Stimulated activated CD8-positive, alpha-beta memory T cell treated with anti-CD3 and anti-CD28 coated beads, Interleukin-2, amount 100 ng/mL, for 1 hour (primary cell): ENCODE measurements at places on chromosomes 12 and 14.

DNA sequence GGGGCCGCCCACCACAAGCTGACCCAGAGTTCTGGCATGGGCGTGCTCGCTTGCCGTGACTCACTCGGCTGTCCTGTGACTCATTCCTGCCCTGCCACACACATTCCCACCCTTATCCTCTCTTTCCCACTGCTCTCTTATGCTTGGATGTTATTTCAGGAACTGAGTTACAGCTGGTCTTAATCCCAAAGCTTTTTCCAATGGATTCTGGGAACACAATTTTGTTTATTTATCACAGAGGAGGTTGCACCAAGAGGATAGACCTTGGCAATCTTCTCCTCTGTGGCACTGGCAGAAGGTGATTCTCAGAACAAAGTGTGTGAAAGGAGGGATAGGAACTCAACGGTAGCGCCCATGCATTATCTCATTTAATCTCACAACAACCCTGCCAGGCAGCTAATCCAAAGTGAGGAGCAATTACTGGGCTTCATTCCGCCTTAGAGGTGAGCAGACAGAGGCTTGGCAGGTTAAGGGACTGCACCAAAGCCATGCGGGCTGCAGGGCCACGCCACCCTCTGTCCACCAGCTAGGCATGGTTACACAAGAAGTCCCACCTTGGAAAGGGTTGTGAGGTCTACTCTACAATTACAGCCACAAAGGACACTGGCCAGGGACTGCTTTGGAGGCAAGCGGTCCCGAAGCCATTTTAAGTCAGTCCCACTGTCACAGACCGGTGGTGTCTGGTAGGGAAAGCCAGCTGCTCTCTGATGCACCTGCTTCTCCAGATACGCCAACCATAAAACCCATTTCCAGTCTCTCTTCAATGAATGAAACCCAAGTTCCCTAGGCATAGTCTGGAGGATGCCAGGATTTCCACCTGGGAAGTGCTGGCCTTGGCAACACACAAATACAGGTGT is 32.9 kb downstream of the SYNE3 start:
- no peak for DNase-seq

DNA sequence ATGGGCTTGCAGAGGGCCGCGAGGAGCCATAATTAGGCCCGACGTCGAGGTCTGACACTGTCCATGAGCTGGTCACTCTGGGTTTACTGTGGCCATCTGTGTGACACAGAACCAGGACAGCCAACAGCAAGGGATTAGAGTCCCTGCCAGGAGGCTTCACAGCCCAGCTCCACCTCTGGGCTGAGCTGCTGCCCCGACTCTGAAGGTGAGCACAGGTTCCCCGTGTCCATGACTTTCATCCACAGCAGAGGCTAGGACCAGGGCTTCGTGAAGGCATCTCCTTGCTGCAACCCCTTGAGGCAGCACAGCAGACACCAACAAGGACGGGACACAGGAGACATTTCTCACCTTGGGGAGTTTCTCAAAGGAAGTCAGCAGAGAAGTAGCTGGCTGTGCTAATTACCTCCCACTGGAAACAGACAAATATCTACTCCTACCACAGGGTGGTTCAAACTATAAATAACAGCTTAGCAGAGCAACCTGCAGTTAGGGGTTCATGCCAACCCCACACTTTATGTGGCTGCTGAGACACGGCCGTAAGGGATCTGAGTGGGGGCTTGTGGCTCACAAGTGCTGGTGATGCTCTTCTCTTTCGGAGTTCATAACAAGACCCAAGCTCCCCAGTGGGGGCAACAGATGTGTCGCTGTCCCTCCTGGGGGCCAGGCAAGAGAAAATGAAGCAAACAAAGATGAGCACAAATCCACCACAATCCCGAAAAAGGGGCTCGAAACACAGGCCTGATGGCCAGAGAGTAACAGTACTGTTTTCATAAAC is 29.2 kb downstream of the ZFYVE21 start:
- no peak for DNase-seq

DNA sequence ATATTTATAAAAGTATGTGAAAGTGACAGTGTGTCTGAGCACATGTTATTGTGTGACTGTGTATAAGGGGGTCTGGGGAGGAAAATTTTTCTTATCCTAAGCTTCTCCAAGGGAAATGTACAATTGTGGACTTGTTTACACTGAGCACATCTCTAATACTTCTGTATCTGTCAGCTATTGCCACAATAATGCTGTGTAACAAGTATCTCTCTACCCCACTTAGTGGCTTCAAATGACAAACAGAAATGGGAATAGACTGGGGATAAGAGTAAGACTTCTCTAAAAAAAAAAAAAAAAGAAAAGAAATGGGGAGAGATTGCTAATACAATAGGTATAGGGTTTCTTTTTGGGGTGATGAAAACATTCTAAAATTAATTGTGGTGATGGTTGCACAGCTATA is 44.3 kb upstream of the CCDC63 start:
- no peak for DNase-seq

GRCh38 chr12:74896186-74896585 is 313.5 kb downstream of the KCNC2 start:
- no peak for DNase-seq

GRCh38 chr12:123263196-123263817 is 8.3 kb downstream of the CDK2AP1 start:
- DNase-seq, result no peak

DNA sequence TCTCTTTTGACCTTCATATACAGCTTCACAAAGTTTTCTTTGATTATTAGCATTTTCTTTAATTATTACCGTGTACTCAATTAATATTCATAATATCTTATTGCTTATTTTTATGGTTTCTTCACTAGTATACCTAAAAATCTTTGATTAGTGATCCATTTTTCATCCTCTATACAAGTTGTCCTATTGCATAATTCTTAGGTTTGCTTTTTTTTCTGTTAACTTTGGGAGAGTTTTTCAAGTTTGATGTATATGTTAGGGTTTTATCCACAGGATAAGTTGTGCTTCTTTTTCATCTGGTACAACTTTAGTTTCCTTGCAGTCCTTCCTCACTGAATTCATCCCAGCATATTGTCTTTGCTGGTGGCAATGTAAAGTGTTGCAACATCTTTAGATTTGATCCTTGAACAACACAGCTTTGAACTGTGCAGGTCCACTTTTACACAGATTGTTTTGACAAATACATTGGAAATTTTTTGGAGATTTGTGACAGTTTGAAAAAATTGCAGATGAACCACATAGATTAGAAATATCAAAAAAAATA is 88.6 kb upstream of the NAV3 start:
- no peak for DNase-seq

DNA sequence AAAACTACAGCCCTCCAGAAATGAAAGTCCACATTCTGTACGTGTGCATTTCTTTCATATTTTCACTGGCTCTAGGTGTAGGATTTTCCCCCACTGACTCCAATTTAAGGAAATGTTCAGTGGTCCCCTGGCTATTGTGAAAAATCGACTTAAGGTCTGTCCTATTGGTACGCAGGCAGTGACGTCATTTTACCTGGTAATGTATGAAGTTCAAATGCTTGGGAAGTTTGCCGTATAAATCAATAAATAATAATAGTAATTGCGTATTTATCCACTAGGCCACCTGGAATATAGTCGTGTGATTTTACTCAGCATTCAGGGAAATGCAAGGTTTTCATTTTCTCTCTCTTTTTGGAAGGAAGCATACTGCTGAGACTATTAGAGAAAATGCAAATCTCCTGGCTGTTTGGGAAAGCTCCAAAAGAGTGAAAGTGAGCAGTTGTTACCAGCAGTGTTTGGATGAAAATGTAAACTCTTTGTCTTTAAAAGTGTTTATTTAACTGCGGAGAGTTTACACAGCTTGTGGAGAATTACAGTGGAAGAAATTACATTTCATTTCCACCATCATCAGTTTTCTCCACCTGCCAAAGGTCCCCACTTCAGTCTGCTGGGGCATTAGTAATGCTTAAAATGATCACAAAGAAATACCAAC is 107.0 kb downstream of the EXOC5 start:
- DNase-seq, result no peak

DNA sequence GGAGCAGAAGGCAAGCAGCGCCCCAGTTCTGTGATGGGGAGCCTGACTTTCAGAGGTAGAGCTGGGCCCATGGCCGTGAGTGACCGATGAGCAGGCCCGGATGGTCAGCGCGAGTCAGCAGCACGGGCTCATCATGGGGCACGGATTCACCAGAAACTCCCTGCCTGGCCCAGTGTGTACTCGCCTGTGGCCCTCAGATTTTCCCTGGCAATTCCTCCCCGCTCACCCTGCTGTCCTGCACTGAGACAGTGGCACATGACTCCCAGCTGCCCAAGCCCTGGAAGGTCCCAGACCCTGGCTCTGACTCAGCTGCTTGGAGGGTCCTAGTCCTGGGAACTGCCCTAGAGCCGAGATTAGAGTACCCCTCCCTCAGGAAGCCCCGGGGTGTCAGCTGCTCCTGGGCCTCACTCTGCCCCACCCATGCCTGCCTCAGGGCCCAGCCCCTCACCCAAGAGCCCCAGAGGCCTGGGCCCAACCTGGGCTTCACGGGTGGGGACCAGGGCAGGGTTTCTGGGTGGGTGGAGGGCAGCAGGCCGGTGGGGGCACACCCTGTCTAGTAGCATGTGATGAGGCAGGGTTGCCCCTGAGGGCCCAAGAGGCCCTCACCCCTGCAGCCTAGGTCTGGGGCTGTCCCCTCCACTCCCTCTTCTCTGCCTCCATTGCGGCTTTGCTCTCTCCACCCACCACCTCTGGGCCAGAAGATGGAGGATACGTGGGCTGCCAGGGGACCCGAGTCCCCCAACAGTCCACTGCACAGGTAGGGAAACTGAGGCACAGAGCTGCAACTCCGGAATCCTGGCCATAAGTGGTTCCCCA is 8.4 kb downstream of the TRMT61A start:
- no peak for DNase-seq

DNA sequence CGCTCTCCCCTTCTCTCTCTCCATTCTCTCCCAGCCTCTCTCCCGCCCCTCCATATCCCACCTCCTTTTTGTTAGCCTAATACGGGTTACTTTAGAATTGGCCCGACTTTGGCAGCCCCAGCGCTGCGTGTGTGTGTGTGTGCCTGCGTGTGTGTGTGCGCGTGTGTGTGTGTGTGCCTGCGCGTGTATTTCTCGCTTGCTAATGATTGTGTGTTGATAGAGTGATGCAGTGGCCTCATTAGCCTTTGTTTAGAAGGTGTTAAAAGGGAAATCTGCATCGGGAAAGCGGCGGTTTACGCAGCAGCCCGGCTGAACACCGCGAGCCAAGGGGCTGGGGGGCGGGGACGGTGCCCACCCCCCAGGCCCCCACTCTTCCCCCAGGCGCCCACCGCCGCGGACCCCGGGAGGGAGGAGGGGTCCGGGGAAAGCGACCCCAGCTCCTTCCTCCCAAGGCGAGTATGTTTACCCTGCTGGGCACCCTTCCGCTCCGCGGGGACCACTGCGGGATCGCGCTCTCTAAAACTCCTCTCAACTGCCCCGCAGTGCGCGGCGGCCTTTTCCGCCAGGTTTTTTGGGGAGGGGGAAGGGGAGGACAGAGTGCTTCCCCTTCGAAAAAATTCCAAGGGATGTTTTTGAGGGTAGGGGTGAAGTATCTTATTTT is 6.8 kb upstream of the LHX5 start:
- DNase-seq, result no peak

DNA sequence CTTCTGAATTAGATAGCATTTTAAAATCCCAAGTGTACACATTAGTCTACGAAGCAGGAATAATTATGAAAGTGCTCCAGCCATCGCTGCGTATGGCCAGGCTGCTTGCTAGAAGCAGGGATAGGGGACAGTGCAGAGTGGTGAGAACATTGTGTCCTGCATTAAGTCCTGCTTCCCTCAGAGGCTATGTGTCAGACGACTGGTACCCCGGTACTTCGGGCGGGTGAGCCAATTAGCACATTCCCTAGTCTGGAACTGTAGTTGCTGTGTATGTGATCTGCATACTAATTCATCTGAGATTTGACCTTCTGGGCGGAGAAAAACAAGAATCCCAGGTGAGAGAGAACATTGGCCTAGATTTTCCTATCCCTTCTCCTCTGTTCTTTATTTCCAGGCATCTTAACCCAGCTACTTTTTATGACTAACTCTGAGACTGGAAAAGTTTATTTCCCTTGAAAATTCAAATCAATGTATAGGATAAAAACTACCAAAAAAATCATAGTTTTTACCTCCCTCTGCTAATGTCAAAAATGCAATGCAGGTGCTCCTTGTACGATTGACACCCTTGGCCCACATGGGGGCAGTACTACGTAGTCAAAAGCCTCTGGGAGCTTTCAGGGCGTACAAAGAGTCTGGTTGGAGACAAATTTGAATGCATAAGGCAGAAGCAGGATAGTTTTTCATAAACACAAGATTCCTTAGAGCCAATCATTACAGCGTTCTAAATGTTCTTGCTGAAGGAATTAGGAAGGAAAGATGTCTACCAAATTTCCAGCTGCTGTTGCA is 764.3 kb downstream of the NOVA1 start:
- no peak for DNase-seq

GRCh38 chr12:57087010-57087690 is 1.8 kb upstream of the NAB2 start:
- DNase-seq, result peak; percentile 90

DNA sequence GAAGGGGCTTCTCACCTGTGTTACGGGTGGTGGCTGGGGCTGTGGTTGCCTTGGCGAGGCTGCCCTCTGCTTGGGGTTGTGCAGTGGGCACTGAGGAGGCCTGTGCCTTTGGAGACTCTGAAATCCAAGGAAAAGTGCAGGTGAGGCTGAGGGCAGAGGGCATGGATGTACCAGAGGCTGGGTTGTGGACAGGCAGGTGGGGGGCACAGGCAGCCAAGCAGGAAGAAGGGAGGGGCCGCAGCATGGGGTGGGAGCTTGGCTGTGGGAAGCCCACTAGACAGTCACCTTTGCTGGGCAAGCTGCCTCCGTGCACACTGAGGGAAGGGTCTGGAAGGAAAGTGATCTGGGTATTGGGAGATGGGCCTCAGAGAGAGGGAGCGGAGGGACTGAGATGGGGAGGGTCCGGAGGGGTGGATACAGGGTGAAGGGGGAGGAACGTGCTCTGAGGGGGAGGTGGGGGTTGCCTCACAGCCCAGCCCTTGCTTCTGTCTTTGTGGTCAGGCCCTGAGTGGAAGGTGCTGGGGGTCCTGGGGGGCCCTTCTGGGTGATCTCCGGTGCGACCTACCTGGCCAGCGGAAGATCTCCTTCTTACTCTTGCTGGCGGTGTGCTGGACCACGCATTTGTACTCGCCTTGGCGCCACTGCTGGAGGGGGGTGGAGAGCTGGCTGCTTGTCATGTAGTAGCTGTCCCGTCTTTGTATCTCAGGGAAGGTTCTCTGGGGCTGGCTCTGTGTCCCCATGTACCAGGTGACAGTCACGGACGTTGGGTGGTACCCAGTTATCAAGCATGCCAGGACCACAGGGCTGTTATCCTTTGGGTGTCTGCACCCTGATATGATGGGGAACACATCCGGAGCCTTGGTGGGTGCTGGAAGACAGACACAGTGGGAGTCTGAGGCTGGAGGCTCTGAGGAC is 318.7 kb downstream of the TMEM121 start:
- no peak for DNase-seq
